ENCODE measurements at places on chromosomes 4 and X. TPM values are rescaled to one million over a fixed set of nuclear protein-coding genes. Genes with fewer than 3 reads are reported as not detected.
A peak's percentile ranks its signal among the peaks of the same experiment; 100 is the strongest.

GRCh38 chr4:106502106-106502699, 133.6 kb upstream of the GIMD1 start:
- no peaks in the 10 kb centered on the region for H3K27me3 ChIP-seq
- H3K36me3 ChIP-seq = no peaks in the 10 kb centered on the region
- H3K27ac ChIP-seq = no peak overlapping the region
- DNase-seq = peak; percentile 71

The TKTL1 gene
- total RNA-seq = not detected

DNA sequence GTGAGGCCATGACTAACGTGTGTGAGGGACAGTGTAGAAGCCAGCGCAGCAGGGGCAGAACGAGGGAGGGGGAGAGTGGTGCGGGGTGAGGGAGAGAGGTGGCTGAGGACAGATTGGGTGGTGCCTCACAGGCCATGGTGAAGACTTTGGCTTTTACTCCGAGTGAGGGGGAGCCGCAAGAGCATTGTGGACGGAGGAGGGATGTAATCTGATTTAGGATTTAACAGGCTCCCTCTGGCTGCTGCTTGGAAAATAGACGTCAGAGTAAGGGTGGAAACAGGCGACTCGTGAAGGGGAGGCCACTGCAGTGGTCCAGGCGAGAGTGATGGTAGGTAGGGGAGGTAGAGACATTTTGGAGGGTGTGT, 13.0 kb downstream of the PPP1R3F start:
- no peaks in the 10 kb centered on the region for H3K27me3 ChIP-seq

DNA sequence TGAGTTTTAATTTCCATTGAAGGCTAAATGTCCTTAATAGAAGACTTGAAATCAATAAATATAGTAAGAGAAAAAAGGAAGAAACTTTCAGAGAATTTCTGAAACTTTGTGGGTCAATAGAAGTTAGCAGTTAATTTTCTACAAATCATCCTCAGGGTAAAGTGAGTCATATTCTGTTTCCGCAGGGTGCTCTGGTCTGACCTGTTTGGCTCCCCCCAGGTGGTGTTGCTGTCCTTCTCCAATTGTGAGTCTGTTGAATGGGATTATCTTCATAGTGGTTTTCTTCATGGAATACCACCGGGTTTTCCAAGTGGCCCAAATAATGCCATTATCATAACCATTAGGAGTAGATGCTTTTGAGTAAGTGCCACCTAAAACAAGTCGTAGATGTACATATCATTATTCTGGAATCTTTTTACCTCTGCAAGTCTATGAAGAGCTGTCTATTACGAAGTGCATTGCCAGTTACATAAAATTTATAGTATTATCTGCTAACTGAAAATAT, 7.7 kb downstream of the FGG start:
- H3K4me1 ChIP-seq = no peaks in the 10 kb centered on the region
- H3K27me3 ChIP-seq = no peaks in the 10 kb centered on the region
- peaks cover under 1% of the 10 kb centered on the region for H3K36me3 ChIP-seq
- DNase-seq = peak; percentile 37

The RPA4 gene
- 0.38 TPM for total RNA-seq

All from right lobe of liver (tissue), 6 donors.